Endothelial cell of umbilical vein (primary cell): ENCODE measurements at places on chromosomes 5 and 9. TPM values are rescaled to one million over a fixed set of nuclear protein-coding genes. Genes with fewer than 3 reads are reported as not detected.

GHR gene
- total RNA-seq = 0.27 and 0.39 TPM in 2 replicates

SLC6A7 gene
- total RNA-seq = not detected in 2 replicates

ECM2 gene
- total RNA-seq = not detected in 2 replicates

- no peak for DNase-seq
Measured at GRCh38 chr9:12843735-12844134, 68.9 kb downstream of the LURAP1L start.

DNA sequence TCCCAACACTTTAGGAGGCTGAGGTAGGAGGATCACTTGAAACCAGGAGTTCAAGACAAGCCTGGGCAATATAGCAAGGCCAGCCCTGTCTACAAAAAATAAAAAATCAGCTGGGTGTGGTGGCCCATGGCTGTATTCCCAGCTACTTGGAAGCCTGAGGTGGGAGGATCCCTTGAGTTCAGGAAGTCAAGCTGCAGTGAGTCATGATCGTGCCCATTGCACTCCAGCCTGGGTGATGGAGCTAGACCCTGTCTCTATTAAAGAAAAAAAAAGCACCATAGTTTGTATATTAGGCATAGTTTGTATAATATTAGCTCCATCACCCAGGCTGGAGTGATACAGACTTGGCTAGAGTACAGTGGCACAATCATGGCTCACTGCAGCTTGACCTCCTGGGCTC is 9.6 kb upstream of the NME5 start:
- DNase-seq = peak; percentile 66

DNA sequence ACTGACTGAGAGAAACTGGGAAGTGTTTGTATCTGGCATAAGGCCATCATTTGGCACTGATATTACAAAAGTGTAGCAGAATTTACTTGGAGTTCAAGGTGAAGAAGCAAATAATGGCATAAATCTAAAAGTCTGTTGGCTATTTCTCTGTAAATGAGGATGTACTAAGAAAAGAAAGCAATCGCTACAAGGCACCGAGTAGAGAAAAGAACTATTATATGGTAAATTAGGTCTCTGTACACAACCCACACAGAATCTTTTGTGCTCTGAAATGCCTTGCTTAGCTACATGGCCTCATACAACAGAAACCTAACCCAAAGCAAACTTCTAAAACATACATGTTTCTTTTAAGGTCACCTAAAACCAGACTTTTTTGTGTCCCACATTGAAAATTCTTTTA is 290.1 kb upstream of the WWC1 start:
- DNase-seq = no peak

GRCh38 chr5:137935190-137935589 is 45.9 kb downstream of the PKD2L2 start:
- DNase-seq = no peak

DNA sequence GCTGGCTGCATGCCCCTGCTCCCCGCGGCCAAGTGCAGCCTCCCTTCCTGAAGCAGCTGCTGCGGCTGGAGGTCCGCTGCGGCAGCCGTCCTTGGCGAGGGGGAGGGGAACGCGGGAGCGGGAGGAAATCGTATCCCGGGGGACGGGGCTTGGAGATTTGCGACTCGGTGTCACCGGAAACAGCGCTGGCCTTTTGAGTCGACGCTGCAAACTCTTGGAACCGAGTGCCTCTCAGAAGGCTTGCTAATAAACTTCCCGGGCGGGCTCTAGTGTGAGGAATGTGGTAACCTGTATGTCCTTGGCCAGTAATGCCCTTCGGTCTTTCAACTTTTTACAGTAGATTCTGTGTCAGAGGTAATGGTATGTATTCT is 82.7 kb downstream of the PTPDC1 start:
- no peak for DNase-seq

GRCh38 chr5:116864157-116864837 is 289.7 kb upstream of the SEMA6A start:
- no peak for DNase-seq

DNA sequence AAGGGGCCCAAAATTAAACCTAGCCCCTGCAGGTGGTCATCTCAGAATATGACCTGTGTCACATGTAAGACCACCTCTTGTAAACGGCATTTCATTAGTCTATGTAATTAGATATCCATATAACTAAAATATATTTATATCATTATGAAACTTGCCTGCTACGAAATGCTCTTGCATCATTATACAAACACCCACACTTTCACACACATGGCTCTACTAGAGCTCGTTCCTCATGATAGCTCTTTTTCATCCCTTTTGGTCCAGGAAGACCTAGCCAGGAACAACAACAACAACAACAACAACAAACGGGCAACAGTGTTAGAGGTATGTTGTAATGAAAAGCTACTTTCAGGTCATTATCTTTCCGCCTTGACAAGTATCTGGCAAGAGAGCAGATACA is 58.6 kb downstream of the LHFPL2 start:
- no peak for DNase-seq
